ENCODE measurements at places on chromosomes 4 and X.

GRCh38 chr4:162101337-162101736 lies 62.5 kb downstream of the FSTL5 start:
- no peak for DNase-seq

- no peak for DNase-seq
Measured at GRCh38 chr4:148445860-148446330, 3.7 kb upstream of the NR3C2 start.

- no peak for DNase-seq
Measured at GRCh38 chr4:17132226-17132625, 233.8 kb upstream of the LDB2 start.

- DNase-seq: no peak
Measured at GRCh38 chr4:99817309-99817890, 773 bp downstream of the DAPP1 start.

DNA sequence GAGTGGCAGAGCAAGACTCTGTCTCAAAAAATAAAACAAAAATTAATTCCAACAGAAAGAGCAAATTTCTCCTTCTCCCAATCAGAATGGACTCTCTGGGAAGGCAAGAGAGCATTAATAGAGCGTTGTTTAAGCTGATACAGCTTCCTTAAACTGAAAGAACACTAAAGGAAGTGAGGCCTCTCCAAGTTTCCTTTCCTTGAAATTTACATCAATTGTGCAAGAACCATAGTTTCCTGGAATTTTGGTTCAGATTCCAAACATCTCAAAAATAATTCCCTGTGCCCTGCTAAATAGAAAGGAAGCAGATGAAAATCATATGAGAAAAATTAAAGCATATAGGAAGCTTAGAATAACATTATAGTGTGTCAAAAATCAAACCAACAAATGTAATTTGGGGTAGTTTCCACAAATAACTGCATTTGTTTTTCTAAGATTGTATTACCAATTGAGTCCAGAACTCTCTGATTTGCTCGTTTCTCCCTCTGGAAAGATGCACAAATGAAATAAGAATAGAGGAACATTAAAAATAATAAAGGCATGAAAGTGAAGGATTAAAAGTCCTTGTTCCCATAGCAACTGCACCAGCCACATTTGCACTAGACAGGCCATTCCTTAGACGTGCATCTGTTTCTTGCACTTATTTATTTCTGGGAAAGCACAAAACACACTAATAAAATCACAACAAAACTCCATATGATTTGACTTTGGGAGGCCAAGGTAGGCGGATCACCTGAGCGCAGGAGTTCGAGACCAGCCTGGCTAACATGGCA lies 3.7 kb upstream of the FAM241A start:
- DNase-seq: no peak

All from stimulated activated CD8-positive, alpha-beta memory T cell treated with anti-CD3 and anti-CD28 coated beads, Interleukin-7, amount 100 ng/mL, for 24 hours (primary cell).